Activated B cell treated with CpG ODN at 0.5 μM for 24 hours (primary cell): ENCODE measurements at places on chromosomes 6 and 20.

DNA sequence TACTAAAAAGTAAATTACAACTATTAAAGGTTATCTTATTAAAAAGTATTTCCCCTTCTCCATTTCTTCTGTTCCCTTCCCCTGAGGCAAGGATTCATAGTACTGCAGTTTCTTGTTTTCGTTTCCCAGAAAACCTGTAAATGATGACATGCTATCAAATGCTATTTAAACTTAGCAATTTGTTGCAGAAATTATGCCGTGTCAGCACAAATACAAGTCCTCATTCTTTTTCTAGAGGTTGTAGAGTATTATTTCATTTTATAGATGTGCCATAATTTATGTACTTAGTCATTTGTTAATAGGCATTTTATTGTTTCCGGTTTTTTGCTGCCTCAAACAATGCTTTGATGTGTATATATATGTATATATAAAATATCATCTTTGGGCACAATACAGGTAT is 268.4 kb downstream of the PLCB1 start:
- no peak for DNase-seq

DNA sequence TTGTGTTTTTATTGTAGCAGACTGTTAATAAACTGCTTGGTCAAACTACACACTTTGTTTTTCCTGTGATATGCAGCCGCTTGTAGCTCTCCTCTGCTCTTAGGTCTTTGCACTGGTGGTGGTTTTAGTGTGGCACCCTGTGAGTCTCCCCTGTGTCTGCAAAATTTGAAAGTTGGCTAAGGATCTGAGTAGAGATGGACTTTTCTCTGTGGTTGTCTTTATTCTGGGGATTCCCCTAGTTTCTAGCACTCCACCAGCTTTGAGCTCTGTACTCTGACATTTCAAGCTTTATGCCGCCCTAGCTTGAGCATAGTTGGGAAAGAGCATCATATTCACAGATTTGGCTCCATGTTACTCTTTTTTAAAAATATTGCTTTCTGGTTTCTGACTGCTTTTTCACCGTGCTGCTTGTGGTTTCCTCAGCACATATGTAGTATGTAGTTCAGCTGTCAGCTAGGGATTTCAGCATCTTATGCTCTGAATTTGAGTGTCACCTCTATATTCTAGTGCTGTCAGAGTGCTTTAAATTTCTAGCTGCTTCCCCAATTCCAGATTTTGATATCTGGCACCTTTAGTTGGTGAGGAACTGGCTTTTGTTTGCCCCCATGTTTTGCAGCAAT is 25.4 kb downstream of the CDYL start:
- DNase-seq, result no peak

- no peak for DNase-seq
Observed at GRCh38 chr6:56104591-56104990, 142.8 kb downstream of the COL21A1 start.

- no peak for DNase-seq
Observed at GRCh38 chr6:109370792-109371191, 11.5 kb downstream of the CD164 start.

- no peak for DNase-seq
Observed at GRCh38 chr6:16236631-16237199, 1.7 kb upstream of the GMPR start.

GRCh38 chr6:114195027-114195365 is 147.8 kb downstream of the HS3ST5 start:
- DNase-seq, result no peak

GRCh38 chr6:75299801-75300530 is 15.4 kb upstream of the TMEM30A start:
- no peak for DNase-seq

DNA sequence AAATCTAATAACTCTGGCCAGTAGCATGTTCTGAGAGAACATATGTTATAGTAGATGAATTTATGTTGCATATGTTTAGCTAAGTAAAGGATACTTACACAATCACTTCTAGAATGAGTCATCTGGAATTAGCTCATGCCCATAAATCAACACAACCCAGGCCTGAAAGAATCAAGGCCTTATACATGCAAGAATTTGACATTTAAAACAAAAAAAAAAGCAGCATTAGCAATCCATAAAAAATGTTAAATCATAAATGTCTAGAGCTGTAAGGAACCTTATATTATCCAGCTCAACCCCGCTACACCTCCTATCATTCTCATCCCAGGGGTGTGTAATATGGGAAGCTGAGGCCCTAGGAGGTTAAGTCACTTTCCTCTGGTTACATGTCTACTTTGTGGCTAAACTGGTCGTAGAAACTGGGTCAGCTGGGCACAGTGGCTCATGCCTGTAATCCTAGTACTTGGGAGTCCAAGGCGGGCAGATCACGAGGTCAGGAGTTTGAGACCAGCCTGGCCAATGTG is 105.2 kb upstream of the CARMIL1 start:
- DNase-seq, result no peak

- DNase-seq, result no peak
Observed at GRCh38 chr6:163417595-163417994, 3.1 kb downstream of the QKI start.

DNA sequence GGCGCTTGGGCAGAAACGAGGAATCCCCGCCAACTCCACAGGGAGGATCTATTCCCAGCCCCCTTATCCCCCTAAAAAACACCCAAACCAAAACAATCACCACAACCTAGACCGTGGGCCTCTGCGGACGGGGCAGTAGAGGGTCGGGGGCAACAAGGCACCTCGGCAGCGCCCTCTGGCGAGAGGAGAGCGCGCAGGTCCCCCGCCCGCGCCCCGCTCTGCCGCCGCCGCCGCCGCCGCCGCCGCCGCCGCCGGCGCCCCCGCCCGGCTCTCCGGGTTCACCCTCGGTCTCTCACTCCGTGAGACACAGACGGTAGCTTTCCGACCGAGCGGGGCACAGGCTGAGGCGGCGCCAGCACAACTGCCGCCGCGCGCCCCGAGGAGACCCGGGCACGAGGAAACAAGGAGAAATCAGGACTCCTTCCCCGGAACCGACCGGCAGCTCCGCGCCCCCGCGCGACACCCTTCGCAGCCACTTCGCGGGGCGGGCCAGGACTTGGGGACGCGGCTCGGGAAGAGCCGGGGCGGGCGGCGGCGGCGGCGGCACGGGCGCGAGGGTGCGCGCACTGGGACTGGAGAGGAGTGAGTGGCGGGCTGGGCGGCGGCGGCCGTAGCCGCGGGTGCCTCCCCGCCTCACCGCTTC is at the start of gene SLC35F1:
Gene SLC35F1, plus strand, starts transcription at position 307 of the 643 bp plus-strand sequence.
- peak; percentile 17 for DNase-seq

DNA sequence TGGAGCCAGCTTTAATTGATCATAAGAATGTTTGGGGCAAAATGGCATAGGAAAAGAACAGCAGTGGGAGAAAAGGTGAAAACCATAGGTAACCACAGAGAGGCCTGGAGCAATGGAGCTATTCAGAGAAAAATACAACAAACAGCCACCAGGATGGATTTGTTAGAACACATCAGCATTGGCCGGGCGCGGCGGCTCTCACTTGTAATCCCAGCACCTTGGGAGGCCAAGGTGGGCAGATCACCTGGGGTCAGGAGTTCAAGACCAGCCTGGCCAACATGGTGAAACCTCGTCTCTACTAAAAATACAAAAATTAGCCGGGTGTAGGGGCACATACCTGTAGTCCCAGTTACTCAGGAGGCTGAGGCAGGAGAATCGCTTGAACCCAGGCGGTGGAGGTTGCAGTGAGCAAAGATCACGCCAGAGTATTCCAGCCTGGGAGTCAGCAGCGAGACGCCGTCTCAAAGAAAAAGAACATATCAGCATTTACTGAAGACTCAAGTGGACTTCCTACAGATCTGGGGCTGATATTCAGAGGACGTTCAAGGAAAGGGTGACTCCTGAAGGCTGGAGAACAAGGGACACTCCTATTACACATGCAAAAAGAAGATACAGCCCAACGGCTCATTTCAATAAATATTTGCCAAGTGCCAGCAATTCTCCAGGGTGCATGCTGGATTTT is 20.2 kb downstream of the SNHG17 start:
- no peak for DNase-seq

DNA sequence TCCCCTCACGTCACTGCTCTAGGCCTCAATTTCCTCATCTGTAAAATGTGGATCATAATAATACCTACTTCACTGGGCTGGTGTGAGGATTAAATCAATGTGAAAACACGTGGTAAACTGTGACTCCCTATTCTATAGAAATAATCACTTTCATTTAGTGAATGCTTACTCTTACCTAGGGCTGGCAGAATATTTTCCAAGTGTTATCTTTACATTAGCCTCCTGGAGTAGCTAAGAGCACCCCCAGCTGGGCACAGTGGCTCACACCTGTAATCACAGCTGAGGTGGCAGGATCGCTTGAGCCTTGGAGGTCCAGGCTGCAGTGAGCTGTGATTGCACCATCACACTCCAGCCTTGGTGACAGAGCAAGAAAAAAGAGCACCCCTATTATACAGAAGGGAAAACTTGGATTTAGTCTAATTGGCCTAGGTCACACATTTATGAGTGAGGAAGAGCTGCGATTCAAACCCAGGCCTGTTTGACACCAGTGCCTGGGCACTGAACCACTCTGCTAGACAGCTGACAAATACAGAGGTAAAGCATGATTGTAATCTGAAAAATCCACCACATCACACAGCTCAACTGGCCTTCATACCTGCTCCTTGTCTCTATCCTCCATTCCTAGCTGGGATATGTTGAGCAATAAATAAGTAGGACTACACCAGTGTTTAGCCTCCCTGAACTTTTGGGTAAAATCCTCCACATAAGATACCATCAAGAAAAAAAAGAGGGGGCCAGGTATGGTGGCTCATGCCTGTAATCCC is 1.4 kb upstream of the SNTA1 start:
- no peak for DNase-seq

DNA sequence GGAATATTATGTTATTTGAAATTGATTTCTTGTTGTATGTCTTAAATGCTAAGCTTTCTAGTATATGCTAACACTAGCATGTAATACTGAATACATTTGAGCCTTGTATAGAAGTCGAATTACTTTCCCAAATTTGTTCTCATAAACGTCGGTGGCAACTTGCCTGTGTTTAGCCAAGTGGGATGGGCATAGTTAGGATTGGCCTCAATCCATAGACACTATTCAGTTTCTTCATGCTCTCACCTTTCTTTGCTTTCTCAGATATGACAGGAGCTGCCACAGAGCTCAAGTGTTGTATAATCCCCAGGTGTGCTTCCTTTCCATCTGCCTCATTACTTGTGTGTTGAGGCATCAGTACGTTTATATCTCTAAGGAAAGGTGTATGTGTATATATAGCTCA is 19.3 kb downstream of the ZNF334 start:
- DNase-seq, result no peak

- DNase-seq, result no peak
Observed at GRCh38 chr6:110399219-110400071, 15.9 kb downstream of the DDO start.

GRCh38 chr20:36856195-36856594 is 19.7 kb upstream of the TLDC2 start:
- no peak for DNase-seq

GRCh38 chr20:57934913-57935312 is 225.1 kb upstream of the PMEPA1 start:
- no peak for DNase-seq

DNA sequence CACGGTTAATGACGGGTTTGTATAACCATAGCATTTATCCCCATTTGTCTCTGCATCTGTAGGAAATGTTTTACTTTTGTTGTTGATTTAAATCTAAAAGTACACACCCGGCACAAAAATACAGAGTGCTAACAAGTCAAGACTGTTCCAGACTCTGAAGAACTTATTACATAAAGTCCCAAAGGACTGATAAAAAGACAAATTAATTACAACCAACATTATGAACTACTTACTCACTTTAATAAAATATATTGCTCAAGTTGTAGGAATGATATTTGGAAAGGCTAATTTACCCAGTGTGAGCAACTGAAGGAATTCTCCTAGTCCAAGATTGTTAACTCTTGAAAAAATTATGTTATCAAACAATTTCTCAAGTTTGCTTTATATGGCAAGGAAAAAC is 115.6 kb downstream of the KIF13A start:
- no peak for DNase-seq

DNA sequence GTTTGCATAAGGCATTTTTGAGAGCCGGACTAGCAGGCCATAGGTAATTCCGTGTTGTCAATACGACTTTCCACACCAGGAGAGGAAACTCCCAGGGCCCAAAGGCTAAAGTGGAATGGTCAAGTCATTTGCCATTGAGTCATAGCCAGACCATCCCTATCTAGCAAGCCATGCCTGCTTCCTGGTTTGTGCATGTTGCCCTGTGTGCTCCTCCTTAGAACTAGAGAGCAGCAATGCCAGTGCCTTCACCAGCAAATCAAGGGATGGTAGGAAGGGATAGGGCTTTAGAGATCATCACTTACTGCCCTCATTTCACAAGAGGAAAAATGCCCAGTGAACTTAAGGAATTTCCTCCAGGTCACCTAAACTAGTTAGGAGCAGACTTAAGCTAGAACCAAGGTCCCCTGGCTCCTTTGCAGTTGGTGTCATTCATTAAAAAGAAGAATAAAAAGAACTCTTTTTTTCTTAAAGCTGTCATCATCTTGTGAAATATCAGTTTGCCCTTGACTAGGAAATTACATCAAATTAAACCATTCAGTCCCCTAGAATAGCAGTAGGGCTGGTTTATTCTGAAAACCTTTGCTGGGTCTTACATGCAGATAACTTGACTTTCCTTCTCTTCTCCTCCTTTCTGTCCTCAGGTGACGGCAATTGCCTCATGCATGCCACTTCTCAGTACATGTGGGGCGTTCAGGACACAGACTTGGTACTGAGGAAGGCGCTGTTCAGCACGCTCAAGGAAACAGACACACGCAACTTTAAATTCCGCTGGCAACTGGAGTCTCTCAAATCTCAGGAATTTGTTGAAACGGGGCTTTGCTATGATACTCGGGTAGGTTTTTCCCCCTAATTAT is 7.4 kb downstream of the TNFAIP3 start:
- DNase-seq, result no peak

GRCh38 chr6:163753430-163753829 is 338.9 kb downstream of the QKI start:
- DNase-seq, result no peak

GRCh38 chr6:131367206-131367873 is 205.7 kb upstream of the ARG1 start:
- no peak for DNase-seq

DNA sequence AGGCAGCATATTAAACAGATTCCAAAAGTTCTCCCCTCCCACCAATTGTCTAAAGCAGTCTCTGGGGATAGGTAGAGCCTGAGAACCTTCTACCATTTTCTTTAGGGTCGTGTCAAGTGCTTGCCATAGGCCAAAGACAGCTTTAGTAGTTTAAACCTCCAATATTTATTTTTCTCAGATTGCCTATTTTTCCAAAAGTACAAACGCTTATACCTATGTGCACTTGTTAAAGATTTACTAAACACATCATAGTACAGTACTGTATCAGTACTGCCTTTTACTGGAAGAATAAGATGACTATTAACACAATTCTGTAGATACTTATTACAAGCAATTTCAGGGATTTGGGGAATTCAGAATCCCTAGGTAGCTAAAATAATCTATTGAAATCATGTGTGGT is 29.4 kb downstream of the AKIRIN2 start:
- no peak for DNase-seq

- DNase-seq, result peak; percentile 19
Observed at GRCh38 chr6:18121580-18122127, 823 bp downstream of the NHLRC1 start.

- no peak for DNase-seq
Observed at GRCh38 chr20:2311329-2311728, 15.5 kb downstream of the TGM3 start.

- no peak for DNase-seq
Observed at GRCh38 chr20:1210501-1210900, 7.2 kb downstream of the C20orf202 start.
